ENCODE measurements at places on chromosomes 3 and 15.

- DNase-seq: no peak
Observed at GRCh38 chr3:61808999-61809398, 247.6 kb downstream of the PTPRG start.

DNA sequence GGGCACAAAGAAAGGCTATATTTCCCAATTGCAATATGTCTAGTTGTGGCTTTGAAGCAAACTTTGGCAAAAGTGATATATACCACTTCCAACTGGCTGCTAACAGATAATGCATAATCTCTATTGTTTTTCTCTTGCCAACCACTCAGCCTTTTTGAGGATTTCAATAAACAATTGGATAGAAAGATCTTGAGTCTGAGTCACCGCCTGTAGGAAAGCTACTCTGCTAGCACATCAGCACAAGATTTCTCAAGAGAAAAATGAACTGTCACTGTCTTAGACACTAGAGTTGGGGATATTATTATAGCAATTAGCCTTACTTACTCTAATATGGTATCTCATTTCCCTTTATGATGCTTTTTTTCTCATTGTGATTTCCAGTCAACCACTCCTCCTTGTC lies 119.7 kb downstream of the SST start:
- DNase-seq: no peak

- no peak for DNase-seq
Observed at GRCh38 chr15:90042356-90042755, 41.2 kb downstream of the ZNF710 start.

DNA sequence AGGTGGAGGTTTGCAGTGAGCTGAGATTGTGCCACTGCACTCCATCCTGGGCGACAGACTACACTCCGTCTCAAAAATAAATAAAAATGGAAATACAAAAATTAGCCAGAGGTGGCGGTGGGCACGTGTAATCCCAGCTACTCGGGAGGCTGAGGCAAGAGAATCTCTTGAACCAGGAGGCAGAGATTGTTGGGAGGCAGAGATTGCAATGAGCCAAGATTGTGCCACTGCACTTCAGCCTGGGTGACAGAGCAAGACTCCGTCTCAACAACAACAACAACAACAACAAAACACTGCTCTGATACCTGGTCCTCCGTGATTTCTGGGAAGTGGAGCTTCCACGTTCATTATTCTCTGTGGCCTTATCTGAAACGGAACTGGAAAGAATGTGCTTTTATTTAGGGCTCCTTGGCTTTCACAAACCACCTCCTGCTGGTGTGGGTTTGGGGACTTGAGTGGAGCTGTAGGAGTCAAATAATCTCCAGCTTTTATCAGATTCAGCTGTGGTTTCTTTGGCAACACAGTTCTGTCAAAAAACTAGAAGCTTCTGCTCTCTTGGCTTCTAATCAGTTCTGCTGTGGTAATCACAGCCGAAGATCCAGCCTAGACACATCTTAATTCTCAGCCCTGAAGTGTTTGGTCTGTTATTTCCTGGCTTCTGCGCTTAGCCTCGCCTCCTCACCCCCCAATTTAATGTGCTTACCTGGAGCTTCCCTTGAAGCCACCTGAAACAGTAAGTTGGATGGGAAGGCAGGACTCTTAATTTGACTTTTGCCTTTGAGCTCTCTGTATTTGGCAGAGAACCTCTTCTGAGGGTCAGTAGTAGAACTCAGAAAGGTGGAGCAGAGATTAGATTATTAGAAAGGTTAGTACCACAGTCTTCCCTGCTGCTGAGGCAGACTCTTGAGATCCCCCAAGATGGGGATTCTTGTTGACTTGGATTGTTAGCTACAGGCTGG lies 21.4 kb downstream of the IRAK2 start:
- DNase-seq: peak; percentile 10

GRCh38 chr3:45666757-45667431 lies 22.3 kb upstream of the SACM1L start:
- no peak for DNase-seq

GRCh38 chr15:82312586-82313349 lies 36.5 kb downstream of the GOLGA6L10 start:
- DNase-seq: no peak
